Cortex of kidney (tissue), 1 donor: ENCODE measurements at places on chromosomes 4 and X.

DNA sequence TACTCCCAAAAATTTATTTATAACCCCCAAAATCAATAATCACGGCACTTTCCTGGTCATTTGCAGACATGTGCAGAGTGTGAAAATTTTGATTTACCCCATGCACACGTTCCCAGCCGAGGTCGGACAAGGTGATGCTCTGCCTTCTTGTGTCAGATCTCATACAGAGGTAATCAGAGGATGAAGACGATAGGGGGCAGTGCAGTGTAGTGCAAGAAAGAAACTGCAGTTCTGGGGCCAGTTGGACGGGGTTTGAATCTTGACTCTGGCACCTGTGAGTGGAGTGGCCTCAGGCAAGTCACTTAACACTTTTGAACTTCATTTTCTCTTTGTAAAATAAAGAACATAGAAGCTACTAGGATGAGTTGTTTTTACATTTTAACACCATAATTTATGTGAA lies 88.4 kb downstream of the FRMPD3 start:
- no peak for DNase-seq

- no peak for DNase-seq
Observed at GRCh38 chr4:71550220-71551165, 211.7 kb downstream of the SLC4A4 start.

DNA sequence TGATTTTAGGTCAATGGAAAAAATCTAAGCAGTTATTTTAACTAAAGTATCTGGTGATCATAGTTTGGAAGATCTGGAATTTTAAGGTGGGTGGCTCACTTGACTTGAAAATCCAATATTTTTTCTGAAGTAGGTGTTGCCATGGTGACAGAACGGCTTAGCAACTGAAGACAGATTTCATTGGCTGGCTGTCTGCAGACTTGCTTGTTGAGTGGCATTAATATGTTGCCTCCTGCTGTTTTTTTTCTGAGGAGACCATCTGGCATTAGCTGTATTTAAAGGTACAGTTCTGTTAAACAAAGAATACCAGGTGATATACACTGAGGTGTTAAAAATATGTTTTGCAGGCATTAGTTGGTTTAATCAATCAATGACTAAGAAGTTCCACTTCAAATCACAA lies 19.8 kb downstream of the CPE start:
- DNase-seq, result no peak

GRCh38 chrX:107025545-107025944 lies 25.5 kb upstream of the MORC4 start:
- DNase-seq, result no peak

GRCh38 chrX:148381603-148382002 lies 118.8 kb upstream of the AFF2 start:
- DNase-seq, result no peak

GRCh38 chr4:16133406-16133805 lies 49.6 kb upstream of the PROM1 start:
- DNase-seq, result no peak

DNA sequence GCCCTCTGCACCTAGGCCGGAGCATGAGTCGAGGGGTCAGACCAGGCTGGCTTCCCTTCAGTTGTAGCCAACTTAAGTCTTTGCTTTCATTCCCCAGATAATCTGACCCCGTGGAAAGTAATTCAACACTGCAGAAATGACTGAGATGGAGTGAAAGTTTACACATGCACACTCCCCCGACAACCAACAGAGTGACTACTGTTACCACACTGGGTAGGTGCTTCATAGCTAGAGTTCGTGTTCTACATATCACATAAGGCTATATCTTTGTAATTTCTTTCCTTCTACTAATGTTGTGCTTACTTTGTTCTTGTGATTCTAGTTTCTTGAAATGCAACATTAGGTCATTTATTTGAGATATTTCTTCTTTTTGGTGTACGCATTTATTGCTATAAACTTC lies 7.2 kb upstream of the CTAG2 start:
- DNase-seq, result no peak

GRCh38 chr4:185017964-185018772 lies at the start of gene HELT:
Gene HELT (plus strand): TSS chr4:185018490. CDS start chr4:185018929, 439 bp downstream.
- DNase-seq, result no peak

- DNase-seq, result no peak
Observed at GRCh38 chr4:11505221-11505971, 76.7 kb upstream of the HS3ST1 start.

- no peak for DNase-seq
Observed at GRCh38 chr4:135411251-135411650, 1209.7 kb upstream of the PABPC4L start.

DNA sequence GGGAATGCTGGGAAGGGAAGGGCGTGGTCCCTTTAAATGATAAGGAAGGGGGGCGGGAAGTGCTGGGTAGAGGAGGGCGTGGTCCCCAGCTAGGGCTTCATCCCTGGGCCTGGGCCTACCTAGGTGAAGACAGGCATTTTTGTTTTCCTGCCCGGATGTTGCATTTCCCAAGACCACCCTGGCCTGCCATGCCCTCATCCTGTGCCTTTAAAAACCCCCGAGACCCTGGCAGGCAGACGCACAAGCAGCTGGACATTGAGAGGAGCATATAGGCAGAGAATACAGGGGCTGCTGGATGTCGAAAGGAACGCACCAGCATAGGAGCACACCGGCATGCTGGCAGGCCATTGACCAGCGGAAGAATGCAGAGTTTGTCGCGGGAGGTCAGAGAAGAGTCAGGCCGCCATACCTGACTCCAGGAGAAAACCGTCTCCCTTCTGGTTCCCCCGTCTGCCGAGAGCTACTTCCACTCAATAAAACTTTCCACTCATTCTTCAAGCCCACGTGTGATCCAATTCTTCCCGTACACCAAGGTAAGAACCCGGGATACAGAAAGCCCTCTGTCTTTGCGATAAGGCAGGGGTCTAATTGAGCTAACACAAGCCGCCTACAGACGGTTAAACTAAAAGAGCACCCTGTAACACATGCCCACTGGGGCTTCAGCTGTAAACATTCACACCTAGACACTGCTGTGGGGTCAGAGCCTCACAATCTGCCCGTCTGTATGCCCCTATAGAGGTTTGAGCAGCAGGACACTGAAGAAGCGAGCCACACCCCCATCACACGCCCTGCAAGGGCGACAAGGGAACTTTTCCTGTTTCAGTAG lies 2.9 kb upstream of the AGA start:
- DNase-seq, result no peak

DNA sequence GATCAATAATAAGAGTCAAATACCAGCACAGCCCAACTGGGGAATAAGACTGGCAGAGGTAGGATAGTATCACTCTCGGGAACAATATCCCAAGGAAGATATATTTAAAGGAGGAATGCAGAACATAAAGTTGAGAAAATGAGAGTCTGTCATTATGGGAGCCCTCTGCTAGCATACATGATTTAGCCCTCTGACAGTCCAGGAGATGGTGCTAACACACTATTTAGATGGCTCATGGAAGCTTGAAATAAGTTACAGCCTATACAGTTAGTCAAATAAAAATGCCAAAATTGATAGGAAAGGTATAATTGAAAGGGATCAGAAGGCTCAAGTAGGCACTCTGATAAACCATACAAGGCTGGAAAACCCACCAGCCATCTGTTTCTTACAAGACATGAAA lies 201.0 kb upstream of the NEIL3 start:
- DNase-seq, result no peak

DNA sequence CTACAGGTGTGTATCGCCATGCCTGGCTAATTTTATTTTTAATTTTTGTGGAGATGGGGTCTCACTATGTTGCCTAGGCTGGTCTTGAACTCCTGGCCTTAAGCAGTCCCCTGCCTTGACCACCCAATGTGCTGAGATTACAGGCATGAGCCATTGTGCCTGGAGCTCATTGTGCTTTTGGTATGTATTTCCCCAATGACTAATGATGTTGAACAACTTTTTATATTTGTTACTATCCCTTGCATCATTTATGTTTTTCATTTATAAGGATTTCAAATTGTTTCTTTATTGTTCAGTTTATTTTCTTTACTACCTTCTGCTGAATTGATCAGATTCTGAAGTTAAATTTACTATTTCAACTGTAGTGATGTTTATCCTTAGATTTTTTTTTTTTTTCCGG lies 199.7 kb downstream of the CEP135 start:
- DNase-seq, result no peak

DNA sequence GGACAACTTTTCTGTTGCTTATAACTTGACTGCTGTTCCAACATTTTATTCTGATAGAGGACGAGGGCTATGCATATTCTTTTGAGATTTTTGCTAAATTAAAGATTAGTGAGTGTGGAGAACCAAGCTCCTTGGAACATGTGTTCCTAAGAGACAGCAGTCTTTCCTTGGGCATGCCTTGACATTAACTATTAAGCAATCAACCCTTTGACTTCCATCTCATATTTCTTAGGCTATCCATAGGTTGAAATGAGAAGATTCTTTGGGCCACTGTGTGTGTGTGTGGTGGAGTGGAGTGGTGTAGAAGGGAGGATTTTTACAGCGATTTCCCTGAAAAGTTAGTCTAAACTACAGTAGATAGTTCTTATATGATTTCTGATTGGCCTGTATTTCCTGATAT lies 127.4 kb upstream of the POF1B start:
- no peak for DNase-seq

GRCh38 chr4:128865132-128865531 lies 55.6 kb downstream of the JADE1 start:
- DNase-seq, result no peak

DNA sequence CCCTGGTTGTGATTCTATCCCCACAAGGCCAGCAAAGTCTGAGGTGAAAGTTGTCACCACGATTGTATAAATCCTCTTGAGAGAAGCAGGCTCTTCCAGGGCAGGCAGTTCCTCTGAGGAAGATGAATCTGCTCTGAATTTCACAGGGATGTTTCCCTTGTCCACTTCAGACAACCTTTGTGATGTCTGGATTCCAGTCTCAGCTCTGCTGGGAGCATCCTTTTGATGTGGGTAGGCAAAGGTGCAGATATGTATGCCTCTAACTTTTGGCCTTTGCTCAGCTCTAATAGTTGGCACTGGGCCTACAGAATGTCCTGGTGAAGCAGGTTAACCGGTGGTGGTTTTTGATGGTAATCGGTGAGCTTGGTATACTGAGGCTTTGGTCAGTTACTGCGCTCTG lies 50.6 kb upstream of the WDR1 start:
- DNase-seq, result no peak

DNA sequence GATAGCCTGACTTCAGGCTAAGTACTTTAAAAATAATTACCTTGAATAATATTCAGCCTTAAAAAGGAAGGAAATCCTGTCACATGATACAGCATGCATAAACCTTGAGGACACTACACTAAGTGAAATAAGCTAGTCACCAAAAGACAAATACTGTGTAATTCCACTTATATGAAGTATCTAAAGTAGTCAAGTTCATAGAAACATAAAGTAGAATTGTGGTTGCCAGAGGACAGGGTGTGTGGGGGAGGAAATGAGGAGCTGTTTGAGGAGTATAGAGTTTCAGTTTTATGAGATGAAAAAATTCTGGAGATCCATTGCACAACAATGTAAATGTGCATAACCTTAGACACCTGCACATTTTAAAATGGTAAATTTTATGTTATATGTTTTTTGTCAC lies 5.6 kb upstream of the STPG2 start:
- DNase-seq, result no peak

DNA sequence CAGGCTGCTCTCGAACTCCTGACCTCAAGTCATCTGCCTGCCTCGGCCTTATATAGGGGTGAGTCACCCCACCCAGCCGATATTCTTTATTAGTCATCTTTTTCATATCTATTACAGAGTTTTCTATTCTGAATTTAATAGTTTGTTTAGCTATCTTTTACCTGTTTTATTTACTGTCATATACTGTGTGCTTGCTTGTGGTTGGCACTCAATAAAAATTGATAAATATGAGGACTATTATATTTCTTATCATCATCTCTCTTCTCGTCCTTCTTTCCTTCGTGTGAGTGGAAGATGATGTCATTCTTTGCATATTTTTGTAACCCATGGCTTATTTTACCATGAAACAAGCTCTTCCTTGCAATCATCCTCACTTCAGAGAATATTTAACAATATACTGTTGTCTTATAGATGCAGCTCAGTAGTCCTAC lies 265.5 kb downstream of the ARHGAP24 start:
- DNase-seq, result no peak

GRCh38 chrX:152989292-152989658 lies 4.6 kb downstream of the PNMA5 start:
- no peak for DNase-seq

GRCh38 chr4:156515295-156515694 lies 456.3 kb downstream of the PDGFC start:
- DNase-seq, result no peak

DNA sequence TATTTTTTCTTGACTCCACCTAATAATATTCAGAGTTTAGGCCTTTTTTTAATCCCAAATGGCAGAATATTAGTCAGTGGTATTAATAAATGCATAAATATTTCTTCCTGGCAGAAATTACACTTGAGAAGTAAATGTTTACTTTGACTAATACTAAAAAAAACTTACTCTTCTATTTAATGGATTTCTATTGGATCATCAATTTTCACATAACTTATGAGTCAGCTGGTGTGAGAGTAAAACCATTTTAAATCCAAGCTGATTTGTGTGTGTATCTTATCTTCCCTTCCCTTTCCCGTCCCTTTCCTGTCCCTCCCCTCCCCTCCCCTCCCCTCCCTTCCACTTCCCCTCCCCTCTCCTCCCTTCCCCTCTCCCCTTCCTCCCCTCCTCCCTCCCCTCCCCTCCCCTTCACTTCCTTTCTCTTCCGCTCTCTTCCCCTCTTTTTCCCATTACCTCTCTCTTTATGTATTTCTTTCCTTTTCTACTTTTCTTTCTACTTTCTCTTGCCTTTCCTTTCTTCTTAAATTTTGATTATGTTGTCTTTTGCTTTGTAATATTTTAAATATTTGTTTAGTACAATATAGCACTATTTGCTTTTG lies 630.1 kb upstream of the EPHA5 start:
- DNase-seq, result no peak

- DNase-seq, result peak; percentile 24
Observed at GRCh38 chr4:170027181-170027829, 1.1 kb upstream of the MFAP3L start.

DNA sequence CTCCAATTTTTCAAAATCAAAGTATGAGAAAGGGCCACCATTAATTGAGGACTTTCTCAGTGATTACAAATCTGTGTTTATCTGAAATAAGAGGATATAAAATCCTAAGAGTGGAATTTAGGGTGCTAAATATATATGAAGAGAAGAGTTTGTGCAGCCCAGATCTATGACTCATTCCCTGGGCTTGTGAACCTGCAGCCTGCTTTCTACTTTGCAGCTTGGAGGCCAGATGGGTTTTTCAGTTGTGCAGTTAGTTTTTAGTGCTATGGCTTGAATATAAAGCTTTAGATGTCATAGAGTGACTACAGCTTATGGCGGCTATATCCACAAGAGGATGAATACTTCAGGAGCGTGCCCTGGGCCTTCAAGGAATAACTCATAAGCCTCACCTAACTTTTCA lies 1391.1 kb downstream of the FSTL5 start:
- DNase-seq, result no peak

DNA sequence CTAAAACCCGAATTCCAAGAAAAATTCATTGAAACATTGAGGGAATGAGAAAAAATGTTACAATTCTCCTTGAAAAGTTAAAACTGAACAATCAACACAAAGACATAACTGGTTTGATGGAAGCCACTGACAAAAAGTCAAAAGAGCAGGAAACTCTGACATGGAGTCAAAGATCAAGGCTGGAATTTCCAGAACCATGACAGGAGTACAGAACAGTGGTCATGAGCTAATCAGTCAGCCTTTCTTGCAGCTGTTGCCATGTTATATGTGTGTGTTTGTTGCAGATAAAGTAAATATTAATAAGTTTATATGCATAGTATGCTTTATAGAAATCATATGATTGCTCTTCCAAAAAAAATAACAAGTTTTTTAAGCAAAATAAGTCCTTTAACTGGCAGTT lies 184.7 kb upstream of the HCCS start:
- no peak for DNase-seq
